ENCODE measurements at places on chromosomes 13 and 19. TPM values are rescaled to one million over a fixed set of nuclear protein-coding genes. Genes with fewer than 3 reads are reported as not detected.

DNA sequence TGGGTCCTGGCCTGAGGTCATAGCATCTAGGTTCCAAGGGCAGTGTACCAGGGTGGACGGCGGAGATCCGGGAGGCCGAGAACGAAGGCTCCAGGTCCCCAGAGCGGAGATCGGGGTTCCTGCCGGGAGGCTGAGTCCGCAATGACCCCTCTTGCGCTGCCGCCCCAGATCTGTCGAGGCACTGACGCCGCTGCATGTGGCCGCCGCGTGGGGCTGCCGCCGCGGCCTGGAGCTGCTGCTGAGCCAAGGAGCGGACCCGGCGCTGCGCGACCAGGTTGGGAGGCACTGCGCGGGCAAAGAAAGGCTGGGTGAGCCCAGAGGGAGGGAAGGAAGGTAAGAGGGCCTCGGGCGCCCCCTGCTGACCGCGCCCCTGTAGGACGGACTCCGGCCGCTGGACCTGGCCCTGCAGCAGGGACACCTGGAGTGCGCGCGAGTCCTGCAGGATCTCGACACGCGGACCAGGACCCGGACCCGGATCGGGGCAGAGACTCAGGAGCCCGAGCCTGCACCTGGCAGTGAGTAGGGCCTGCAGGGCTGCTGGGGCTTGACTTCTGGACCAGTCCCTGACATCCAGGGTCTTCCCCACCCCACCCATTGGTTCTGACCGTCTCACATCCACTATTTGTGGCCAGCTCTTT is 906 bp downstream of the ANKLE1 start:
- peak; percentile 90 for DNase-seq
- H3K27me3 ChIP-seq, result peaks cover 14% of the 10 kb centered on the region
- H3K36me3 ChIP-seq, result no peaks in the 10 kb centered on the region

TPTE2 gene
- total RNA-seq, result 0.14 TPM

- peaks cover 8% of the 10 kb centered on the region for H3K4me1 ChIP-seq
- no peak for DNase-seq
- no peak overlapping the region for H3K4me3 ChIP-seq
- H3K27me3 ChIP-seq, result no peaks in the 10 kb centered on the region
Measured at GRCh38 chr19:18742838-18743783, 48.0 kb downstream of the COMP start.

SIGLEC11 gene
- not detected for total RNA-seq

- no peak overlapping the region for H3K27ac ChIP-seq
- DNase-seq, result no peak
- no peak overlapping the region for H3K4me3 ChIP-seq
- H3K27me3 ChIP-seq, result peaks cover 73% of the 10 kb centered on the region
- H3K36me3 ChIP-seq, result no peaks in the 10 kb centered on the region
- H3K4me1 ChIP-seq, result no peaks in the 10 kb centered on the region
Measured at GRCh38 chr13:27991881-27992280, 3.4 kb upstream of the URAD start.

ZNF568 gene
- total RNA-seq, result 5.9 TPM

- no peak for DNase-seq
- peak overlapping the region; percentile 97 for H3K4me3 ChIP-seq
- peaks cover 73% of the 10 kb centered on the region for H3K4me1 ChIP-seq
- H3K27ac ChIP-seq, result peak overlapping the region; percentile 93
- H3K27me3 ChIP-seq, result no peaks in the 10 kb centered on the region
Measured at GRCh38 chr13:114128624-114129522, 3.5 kb downstream of the RASA3 start.

DNA sequence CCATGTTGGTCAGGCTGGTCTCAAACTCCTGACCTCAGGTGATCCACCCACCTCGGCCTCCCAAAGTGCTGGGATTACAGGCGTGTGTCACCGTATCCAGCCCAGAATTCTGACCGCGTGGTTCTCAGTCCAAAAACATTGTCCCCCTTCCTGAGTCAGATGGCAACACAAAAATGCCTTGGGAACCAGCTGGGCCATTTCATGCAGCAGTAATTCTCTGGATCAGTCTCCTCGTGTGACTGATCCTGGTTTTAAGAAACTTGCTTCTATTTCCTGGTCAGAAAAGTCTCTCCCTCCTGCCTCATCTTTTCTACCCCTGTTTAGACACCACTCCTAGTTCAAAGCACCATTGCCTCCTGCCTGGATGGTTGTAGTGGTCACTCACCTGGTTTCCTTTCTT is 60.9 kb upstream of the USP29 start:
- no peaks in the 10 kb centered on the region for H3K4me1 ChIP-seq
- no peak for DNase-seq
- H3K4me3 ChIP-seq, result no peak overlapping the region
- H3K27ac ChIP-seq, result no peak overlapping the region
